Stimulated activated CD8-positive, alpha-beta memory T cell treated with anti-CD3 and anti-CD28 coated beads, Interleukin-12 subunit alpha, Interleukin-12 subunit beta, amount 100 ng/mL, for 4 hours (primary cell): ENCODE measurements at places on chromosomes 13 and 19.

DNA sequence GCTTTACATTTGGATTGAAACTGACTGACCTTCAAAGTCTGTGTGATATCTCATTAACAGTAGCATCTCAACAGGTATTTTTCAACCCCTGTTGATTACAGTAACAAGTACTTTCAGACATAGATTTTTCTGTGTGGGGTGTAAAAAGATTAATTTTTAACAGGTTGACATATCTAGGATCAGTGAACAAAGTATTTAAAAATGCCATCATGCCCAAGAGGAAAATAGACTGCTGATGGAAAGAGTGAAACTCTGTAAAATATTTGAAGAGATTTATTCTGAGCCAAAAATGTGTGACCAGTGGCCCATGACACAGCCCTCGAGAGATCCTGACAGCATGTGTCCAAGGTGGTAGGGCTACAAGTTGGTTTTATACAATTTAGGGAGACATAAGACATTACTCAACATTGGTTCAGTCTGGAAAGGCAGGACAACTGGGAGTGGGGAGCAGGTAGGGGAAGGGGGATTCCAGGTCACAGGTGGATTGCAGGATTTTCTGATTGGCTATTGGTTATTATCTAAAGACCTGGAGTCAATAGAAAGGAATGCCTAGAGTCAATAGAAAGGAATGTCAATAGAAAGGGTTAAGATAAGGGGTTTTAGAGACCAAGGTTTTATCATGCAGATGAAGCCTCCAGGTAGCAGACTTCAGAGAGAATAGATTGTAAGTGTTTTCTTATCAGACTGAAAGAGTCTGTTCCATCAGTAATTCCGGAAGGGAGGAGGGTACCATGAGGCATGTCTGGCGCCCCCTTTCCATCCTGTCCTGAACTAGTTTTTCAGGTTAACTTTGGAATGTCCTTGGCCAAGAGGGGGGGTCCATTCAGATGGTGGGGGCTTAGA is 29.1 kb downstream of the TNFRSF19 start:
- no peak for DNase-seq

DNA sequence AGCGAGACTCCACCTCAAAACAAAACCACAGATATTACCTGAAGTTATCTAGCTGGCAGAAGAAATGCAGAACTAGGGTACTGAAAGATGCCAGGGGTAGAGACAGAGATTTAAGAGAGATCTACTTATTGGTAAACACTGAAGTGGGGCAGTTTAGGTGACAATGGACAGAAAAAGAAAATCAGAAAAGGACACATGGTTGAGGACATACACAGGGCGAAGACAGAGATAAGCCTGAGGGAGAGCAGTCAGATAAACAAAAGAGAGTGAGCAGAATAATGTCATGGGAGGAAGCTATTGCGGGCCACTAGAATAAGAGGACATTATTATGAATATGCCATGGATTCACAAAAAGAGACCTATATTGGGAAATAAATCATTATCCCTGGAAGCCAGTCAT is 3.3 kb downstream of the NEK5 start:
- no peak for DNase-seq

- no peak for DNase-seq
Measured at GRCh38 chr13:98519976-98520375, 56.9 kb downstream of the STK24 start.

- DNase-seq = peak; percentile 38
Measured at GRCh38 chr19:41597600-41598041, 21.7 kb downstream of the CEACAM21 start.

- DNase-seq = no peak
Measured at GRCh38 chr13:100837631-100838030, 163.0 kb upstream of the TMTC4 start.

DNA sequence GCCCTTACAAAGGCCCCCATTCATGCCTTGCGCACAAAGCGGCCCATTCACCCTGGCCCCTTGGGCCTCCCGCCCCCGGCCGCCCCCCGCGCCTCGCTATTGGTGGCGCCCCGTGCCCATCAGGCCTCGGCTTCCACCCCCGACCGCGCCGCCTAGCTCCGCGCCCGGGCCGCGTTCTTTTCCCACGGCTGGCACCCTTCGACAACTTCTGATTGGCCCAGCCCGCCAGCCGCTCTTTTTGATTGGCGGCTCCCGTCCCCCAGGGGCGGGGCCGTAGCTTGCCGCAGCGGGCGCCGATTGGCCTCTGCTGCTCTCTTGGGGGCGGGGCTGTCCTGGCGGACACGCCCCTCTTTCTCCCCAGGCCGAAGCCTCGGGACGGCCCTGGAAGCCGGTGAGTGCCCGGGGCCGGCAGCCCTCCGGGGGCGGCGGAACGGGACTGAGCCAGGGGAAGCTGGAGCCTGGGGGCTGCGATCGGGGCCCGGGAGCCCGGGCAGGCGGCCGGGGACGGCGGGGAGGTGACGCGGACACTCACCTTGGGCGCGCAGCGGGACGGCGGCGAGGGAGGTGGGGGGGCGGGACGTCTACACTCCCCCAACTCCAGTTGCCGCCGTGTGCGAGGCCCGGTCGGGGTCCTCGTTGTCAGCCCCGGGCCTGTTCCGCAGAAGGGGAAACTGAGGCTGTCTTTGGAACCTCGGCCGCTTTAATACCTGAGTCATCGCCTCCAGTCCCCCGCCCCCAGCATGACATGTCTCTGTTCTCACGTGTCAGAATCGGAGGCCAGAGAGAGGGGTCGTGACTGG is at the start of gene MYH14:
MYH14 (plus strand) TSS at position 342 of the 800 bp plus-strand sequence. CDS start 6,744 bp downstream, outside the sequence.
- no peak for DNase-seq

- DNase-seq = no peak
Measured at GRCh38 chr19:2700660-2701360, 1.7 kb downstream of the GNG7 start.

GRCh38 chr19:6767081-6767356 is 216 bp downstream of the SH2D3A start:
- no peak for DNase-seq

DNA sequence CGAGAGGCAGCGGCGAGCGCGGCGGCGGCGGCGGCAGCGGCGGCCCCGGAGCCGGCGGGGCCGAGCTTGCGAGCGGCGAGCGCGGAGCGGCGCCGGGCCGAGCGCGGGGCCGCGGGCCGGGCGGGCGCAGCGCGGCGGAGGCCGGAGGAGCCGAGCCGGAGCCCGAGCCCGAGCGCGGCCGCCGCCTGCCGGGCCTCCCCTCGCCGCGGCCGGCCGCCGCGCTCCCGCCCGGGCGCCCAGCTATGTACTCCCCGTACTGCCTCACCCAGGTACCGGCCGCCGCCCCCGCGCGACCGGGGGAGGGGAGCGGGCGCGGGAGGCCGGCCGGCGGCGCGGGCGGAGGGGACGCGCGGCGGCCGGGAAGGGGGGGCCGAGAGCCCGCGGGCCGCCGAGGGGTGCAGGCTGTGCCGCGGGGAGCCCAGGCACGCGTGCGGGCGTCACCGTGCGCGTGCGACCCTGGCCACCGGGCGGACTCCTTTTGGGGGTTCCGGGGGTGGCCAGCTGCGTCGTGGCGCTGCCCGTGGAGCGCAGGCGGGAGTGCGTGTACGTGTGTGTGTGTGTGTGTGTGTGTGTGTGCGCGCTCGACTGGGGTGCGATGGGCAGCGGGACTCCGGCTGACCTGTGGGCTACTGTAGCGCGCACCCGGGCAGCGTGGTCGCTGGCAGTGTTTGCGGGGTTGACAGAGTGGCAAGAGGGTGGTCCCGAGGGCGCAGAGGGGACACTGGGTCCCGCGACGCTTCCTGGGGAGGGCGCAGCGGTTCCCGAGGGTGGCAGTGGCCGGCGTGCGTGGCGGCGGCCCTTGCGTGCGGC is 526 bp downstream of the NFIX start:
- DNase-seq = no peak

- DNase-seq = no peak
Measured at GRCh38 chr19:22286151-22286810, at the start of gene ZNF729. Gene ZNF729 (plus strand): TSS chr19:22286441. CDS start chr19:22286526, 85 bp downstream.

DNA sequence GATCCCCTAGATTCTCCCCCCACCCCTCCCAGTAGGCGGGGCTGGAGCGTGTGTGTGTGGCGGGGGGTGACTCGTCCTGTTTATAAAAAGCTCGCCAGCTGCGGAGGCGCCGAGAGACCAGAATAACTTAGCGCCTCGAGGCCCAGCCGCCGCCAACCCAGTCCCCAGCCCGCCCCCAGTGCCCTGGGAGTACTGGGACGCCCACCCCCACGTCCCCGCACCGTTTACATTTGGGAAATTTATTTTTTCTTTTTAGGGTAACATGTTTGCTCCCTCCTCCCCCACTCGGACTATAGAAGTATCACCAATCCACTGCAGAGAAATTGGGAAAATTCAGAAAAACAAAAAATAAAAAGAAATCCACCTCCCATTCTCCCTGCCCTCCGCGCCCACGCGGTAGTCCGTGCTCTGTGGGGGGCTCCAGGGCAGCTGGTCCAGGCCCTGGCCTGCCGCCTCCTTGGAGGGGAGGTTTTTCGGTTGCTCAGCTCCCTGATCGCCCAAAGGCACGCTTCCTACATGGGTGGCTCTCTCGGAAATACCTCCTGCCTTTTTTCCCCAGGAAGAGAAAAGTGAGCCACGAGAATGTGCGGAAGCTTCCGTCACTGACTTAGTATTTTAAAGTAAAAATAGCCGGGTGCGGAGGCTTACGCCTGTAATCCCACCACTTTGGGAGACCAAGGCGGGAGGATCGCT is 1.5 kb upstream of the RAB3A start:
- DNase-seq = no peak

GRCh38 chr13:67258482-67258881 is 28.3 kb upstream of the PCDH9 start:
- DNase-seq = no peak

GRCh38 chr19:389255-389934 is 19.6 kb downstream of the C2CD4C start:
- DNase-seq = no peak

GRCh38 chr13:30346153-30346788 is 38.9 kb upstream of the KATNAL1 start:
- DNase-seq = peak; percentile 36

GRCh38 chr13:27635266-27635665 is 13.6 kb downstream of the POLR1D start:
- DNase-seq = no peak

DNA sequence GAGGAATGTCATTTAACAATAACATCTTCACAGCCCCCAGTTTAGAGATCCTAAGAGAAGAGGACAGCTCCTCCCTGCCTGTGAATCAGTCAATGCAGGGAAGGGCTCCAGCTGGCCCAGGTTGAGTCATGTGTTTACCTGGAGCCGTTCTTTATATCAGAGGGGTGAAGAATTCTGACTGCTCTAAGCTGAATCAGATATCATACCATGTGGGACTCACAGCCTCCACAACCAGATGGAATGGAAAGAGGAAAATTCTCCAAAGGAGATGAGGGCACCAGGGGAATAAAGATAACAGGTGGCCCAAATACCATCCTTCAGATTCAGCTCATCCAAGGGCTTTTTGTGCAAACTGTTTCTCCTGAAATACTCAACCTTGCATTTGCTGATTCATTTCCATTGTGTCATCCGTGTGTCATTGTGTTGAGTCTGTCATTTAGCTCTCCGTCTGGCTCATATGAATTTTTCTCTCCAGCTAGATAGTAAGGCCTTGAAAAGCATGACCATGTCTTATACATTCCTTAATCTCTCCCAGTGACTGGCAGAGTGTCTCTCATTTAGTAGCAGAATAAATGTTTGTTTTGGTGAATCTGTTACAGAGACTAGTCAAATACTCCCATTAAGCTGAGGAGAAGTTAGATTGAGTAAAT is 217.9 kb downstream of the RFC3 start:
- DNase-seq = no peak

- no peak for DNase-seq
Measured at GRCh38 chr19:45138303-45138751, 22.5 kb downstream of the NKPD1 start.

DNA sequence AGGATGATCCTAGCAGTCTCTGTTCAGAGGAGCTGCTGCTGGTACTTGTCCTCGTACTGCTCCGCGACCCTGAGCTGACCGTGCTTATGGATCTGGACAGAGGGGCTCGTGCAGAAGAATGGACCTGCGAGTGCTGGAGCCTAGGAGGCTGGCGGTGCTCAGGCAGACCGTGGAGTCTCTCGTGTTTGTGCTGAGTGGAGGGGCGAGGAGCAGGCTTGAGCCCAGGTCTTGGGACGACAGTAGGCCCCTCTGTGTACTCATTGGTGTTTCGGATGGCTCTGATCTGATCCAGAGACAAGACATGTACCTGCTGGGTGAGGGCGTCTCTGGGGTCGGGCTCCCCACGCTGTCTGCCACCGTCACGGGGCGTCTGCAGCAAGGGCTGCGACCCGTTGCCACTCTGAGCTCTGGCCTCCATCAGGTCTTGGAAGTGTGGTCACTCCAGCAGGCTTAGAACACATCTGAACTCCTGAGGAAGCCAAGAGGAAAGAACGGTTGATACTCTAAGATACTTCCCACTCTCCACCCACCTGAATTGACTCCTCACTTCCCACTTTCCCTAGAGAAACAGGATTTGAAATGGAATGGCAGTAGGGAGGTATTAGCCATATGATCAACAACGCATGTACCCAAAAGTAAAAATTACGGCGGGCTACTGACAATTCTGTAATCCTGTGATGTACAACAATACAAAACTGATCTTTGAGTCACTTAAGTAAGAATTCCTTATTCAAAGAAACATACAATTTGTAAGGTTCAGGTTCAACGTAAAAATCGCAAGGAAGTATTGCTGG is 3.4 kb downstream of the SPRY2 start:
- DNase-seq = no peak

- no peak for DNase-seq
Measured at GRCh38 chr13:46463719-46464118, 76.7 kb upstream of the RUBCNL start.

DNA sequence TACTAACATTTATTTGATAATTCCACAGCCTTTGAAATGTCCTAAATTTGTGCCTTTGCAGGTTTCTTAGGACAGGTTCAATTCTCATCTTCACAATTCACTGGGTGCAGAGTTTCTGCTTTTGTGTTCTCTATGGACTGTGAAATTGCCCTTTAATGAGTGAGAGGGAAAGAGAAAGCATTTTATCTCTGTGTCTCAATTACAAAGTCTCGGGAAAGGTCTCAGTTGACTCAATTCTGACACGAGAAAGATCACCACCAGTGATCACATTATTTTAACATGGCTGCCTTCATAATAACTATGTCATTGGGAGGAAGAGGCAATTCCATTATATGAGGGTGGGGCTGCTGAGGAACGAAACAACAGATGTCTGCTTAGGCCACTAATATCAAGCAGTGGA is 26.2 kb upstream of the LRCH1 start:
- no peak for DNase-seq

DNA sequence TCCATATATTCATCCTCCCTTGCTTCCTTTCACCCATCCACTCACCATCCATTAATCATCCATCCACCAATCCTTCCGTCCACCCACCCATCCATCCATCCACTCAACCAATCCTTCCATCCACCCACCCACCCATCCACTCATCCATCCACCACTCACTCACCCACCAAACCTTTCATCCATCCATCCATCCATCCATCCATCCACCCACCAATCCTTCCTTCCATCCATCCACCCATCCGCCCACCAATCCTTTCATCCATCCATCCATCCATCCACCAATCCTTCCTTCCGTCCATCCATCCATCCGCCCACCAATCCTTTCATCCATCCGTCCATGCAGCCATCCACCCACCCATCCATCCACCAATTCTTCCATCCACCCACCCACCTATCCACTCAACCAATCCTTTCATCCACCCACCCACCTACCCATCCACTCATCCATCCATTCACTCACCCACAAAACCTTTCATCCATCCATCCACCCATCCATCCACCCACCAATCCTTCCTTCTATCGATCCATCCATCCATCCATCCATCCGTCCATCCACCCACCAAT is 3.0 kb downstream of the SBK3 start:
- no peak for DNase-seq
